ENCODE measurements at places on chromosomes 12 and 14.
A peak's percentile ranks its signal among the peaks of the same experiment; 100 is the strongest.

- no peak for DNase-seq
These were observed 97.6 kb downstream of the FOXA1 start for GRCh38 chr14:37497422-37497821.

- DNase-seq = no peak
These were observed 47.1 kb downstream of the GIT2 start for GRCh38 chr12:109949089-109949488.

- no peak for DNase-seq
These were observed 39.0 kb downstream of the SLCO1B1 start for GRCh38 chr12:21169878-21170472.

DNA sequence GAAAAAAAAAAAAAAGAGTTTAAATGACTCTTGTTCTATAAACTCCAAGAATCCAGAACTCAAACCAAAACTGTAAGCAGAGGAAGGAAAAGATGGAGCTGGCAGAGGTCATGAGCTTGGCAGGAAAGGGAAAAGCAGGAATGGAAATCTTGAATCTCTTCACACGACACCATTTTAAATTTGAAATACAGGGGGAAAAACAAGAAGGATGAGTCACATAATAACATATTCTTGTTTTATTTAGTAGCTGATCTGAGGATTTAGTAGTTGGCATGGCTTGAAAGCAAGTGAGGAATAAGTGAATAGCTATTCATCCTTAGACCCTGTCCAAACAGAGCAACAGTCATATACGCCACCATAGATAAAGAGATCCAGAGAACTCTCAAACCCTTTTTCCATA, 35.0 kb downstream of the EPS8 start:
- no peak for DNase-seq

- no peak for DNase-seq
These were observed 807.7 kb upstream of the SEL1L start for GRCh38 chr14:82341261-82341810.

- no peak for DNase-seq
These were observed 26.3 kb downstream of the SLC15A4 start for GRCh38 chr12:128797119-128798118.

- DNase-seq = no peak
These were observed 162.7 kb upstream of the AMIGO2 start for GRCh38 chr12:47242426-47242825.

GRCh38 chr12:67018105-67018504, 251.1 kb upstream of the CAND1 start:
- DNase-seq = no peak

DNA sequence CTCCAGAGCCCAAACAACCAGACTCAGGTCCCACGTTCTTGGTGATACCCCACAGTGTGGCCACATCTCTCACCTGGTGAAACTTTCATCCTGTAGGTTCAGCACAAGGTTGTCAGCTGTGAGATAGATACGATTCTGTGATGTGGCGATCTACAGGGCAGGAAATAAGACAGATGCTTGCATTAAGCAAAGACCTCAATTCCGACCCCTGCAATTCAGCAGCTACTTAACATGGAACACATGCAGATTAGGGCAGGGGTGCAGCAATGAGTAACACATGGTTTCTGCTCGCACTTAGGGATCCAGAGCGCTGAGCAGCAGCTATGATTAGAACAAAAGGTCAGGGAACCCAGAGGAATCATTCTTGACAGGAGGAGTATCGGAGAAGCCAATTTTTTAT, 4.1 kb downstream of the PHB2 start:
- no peak for DNase-seq

DNA sequence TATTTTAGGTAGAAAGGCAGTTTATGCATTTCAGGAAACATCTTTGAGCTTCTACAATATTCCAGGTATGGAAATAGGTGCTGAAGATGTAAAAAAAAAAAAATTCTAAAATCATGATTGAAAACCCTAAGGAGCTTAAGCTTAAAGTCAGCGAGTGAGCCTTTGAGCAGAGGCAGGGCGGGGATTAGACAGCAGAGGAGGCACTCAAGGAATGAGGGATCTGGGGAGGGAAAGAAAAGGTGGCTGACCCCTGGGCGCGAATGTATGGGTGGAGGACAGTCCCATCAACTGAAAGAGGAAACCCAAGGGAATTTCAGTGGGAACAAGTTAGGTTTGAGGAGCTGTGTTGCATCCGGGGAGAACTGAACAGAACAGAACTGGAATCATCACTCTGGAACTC, 6.4 kb upstream of the PTMS start:
- no peak for DNase-seq

DNA sequence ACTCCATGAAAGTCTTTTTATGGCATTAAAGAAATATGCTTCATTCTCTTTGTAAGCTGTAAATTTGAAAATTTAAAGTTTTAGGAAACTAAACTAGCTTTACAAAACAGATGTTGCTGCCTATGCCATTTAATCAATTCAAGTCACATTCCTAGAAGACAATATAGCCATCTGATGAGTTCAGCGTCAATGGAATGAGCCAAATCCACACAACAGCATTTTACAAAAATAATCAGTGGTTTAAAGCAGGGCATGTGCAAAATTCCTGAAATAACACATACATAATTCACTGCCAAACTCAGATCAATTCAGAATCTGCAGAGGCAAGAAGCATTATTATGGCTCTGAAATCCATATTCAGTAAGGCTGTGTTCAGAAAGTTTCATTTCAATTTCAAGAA, 75.6 kb downstream of the MED13L start:
- peak; percentile 29 for DNase-seq

- DNase-seq = no peak
These were observed 154.3 kb upstream of the SRRM4 start for GRCh38 chr12:118827047-118827446.

GRCh38 chr12:127054531-127054930, 1212.4 kb upstream of the TMEM132C start:
- DNase-seq = no peak

- DNase-seq = peak; percentile 38
These were observed 82.2 kb downstream of the PTPRO start for GRCh38 chr12:15404485-15404884.

GRCh38 chr14:102646615-102647014, 54.2 kb downstream of the RCOR1 start:
- DNase-seq = no peak

GRCh38 chr14:96100161-96101064, 61.3 kb downstream of the C14orf132 start:
- DNase-seq = peak; percentile 92

- no peak for DNase-seq
These were observed 63.9 kb upstream of the GALNT9 start for GRCh38 chr12:132393245-132393795.

DNA sequence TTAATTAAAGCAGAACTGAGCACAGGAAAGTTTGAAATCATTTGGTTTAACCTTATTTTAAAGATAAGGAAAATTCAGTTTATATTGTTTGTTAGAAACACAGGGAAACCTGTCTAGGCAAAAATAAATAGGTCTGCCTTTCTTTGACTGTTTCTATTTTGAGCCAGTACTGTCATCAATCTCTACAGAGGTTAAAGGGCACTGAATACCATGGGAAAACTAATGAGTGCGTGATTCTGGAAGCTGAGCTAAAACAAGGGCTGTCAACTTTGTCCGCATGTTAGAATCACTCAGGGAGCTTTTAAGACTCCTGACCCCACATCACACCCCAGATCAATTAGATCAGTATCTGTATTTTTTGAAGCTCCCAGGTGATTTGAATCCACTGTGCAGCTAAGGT, 38.8 kb downstream of the NOPCHAP1 start:
- DNase-seq = no peak

DNA sequence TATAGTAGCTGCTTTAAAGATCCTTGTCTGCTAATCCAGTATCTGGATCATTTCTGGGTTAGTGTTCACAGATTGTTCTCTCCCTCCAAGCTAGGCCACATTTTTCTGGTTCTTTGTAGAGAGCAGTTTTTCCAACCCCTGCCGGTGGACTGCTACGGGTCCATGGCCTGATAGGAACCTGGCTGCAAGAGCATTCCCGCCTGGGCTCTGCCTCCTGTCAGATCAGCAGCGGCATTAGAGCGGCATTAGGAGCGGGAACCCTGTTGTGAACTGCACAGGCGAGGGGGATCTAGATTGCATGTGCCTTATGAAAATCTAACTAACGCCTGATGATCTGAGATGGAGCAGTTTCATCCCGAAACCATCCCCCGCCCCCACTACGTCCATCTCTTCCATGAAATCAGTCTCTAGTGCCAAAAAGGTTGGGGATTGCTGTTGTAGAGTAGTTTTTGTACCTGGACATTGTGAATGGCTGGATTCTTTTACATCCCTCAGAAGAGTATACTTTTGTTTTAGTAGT, 50.4 kb downstream of the MYRFL start:
- DNase-seq = no peak

- no peak for DNase-seq
These were observed 40.7 kb upstream of the TMEM263 start for GRCh38 chr12:106914796-106915634.

- DNase-seq = peak; percentile 72
These were observed 44.8 kb downstream of the FOXN4 start for GRCh38 chr12:109264095-109264942.

- DNase-seq = no peak
These were observed 44.4 kb upstream of the GNG2 start for GRCh38 chr14:51816031-51816430.

DNA sequence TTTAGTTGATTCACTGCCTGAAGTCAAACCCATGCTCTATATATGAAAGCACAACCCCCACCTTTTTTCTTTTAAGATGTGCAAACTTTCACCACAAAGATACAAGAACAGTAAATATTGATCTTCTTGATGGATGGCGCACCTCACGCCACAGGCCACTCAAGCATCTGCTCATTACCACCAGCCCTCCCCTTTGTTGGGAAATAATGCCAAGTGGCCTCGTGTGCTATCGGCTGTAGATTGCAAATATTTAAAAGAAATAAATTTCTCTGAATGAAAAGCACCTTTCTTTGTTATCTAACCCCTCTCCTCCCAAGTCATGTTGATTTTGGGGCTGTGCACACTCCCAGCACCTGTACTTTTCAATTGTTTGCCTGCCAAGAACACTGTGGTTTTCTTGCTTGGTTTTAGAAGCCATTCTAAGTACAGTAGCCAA, 122.7 kb downstream of the C12orf42 start:
- no peak for DNase-seq
